ENCODE measurements at places on chromosomes 12 and 14.
A peak's percentile ranks its signal among the peaks of the same experiment; 100 is the strongest.

GRCh38 chr14:50775357-50775756 lies 55.6 kb downstream of the NIN start:
- no peak for DNase-seq

DNA sequence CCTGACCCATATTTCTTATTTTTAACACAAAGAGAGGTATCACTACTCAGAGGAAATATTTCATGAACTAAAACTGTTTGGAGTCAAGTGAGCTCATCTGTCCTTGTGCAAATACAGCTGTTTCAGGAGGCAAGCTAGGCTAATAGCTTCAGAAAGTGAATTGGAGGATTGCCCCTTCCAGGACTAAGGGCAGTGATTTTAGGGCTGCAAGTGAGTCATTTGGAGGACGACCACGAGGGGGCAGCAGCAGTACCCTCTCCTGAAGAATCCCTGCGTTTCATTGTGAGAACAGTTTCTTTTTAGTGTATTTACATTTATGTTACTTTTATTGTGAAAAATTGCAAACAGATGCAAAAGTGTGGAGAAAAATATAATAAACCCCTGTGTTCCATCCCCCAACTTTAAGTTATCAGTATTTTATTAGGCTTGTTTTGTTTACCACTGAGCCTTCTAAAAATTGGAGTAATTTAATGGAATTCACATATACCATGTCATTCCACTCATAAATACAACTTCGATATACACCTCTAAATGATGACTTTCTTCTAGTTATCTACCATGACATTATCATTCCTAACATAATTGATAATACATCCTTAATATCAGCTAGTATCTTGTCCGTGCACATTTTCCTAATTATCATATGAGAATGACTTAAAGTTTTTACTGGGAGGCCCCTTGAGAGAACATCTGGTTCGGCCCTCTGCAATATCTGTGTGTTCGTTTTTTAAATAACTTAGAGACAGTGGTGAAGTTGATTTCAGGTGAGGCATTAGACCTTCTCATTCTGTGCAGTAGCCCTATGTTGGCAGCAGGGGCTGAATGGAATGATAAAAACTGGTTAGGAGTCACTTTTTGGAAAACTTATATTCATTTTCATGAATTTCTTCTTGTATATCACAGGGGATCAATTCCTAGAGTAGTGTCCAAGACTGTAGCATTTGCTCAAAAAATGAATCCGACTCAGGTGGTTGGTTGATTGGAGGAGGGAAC lies 13.7 kb downstream of the FOXJ2 start:
- peak; percentile 84 for DNase-seq

DNA sequence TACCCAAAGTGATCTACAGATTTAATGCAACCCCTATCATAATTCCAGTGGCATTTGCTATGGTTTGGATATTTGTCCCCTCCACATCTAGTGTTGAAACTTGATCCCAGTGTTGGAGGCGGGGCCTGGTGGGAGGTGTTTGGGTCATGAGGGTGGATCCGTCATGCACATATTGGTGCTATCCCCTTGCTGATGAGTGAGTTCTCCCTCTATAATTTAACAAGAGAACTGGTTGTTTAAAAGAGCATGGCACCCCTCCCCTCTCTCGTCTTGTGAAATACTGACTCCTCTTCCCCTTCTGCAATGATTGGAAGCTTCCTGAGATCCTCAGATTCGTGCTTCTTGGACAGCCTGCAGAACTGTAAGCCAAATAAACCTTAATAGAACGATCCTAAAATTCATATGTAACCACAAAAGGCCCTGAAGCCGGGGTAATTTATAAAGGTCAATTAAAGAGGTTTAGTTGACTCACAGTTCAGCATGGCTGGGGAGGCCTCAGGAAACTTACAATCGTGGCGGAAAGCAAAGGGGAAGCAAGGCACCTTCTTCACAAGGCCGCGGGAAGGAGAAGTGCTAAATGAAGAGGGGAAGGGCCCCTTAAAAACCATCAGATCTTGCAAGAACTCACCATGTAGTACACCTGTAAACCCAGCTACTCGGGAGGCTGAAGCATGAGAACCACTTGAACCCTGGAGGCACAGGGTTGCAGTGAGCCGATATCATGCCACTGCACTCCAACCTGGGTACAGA lies 41.2 kb downstream of the SLC39A9 start:
- DNase-seq, result no peak

DNA sequence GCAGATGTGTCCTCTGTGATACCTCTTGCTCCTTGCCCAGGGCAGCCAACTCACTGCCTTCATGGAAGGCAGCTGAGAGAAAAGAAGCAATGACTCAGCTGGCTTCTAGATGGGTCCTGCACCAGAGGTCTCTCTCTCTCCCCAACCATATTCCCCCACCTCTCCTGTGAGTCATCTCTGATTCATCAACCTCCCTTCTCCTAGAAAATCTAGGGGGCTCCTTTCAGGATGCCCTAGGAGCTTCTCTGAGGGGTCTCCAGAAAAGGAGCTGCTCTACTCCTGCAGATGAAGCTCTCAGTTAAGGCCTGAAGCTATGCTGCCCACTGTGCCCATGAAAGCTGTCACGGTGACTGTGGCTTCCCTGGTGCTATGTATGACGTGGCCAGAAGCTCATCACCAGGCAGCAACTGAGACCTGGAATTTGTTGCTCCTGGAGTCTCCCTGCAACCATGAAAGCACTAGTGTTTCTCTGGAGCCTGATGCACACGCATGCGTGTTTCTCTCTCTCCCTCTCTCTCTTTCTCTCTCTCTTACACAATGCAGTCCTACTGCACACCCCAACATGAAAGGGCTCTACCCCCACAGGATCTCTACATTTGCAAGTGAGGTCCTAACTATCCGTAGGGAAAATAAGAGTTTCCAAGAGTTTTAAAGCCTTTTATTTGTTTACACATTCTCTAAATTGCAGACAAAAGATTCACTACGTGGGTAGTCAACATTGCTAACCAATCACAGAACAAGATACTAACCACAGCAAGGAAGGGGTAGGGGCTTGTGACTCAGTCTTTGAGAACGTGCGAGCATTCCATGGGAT lies 285.3 kb downstream of the DPF3 start:
- no peak for DNase-seq

- no peak for DNase-seq
Measured at GRCh38 chr14:31024577-31025366, 677 bp upstream of the AP4S1 start.

DNA sequence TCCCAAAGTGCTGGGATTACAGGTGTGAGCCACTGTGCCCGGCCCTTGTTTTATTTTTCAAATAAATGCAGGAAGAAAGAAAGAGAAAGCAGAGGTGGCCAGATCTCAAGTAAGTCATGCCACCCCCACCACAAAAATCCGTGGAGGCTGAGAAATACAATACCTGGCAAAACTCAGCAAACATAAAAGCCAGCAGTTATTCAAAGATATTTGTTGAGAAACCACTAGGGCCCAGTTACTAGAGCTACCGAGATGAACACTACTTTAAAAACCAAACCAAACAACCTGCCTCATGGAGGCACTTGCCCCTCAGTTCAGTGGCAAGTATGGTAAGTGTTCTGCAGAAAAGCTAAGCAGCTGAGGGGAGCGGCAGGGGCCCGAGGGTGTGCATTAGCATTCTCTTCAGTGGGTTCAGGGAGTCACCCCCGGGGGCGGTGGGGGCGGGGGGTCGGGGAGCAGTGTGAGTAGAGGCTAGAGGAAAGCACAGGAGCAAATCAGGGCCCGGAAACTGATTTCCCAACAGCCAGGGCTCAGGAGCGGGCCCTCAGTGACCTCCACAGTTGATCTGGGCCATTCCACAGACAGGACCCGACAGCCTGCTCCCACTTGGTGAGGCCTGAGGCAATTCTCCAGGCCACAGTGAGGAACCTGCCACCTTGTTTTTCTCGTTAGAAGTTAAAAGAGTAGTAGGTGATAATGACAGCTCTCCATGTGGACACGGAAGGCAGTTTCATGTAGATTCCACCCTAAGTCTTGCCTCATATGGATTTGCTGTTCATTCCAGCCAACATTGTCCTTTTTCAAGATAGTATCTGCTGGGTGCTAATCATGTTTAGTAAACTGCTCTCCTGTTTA lies 8.6 kb downstream of the EVL start:
- no peak for DNase-seq

GRCh38 chr14:22213120-22213519 lies 375.9 kb downstream of the DAD1 start:
- no peak for DNase-seq

DNA sequence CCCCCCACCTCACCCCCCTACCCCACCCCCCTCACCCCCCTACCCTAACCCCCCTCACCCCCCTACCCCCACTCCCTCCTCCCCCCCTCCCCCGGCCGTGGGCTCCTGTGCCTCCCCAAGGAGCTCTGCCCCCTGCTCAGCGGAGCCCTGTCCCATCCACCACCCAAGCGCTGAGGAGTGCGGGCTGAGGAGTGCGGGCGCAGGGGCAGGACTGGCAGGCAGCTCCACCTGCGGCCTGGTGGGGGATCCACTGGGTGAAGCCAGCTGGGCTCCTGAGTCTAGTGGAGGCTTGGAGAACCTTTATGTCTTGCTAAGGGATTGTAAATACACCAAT lies 2.3 kb upstream of the JPH4 start:
- DNase-seq, result no peak

GRCh38 chr12:66189889-66190288 lies 875 bp downstream of the IRAK3 start:
- no peak for DNase-seq

DNA sequence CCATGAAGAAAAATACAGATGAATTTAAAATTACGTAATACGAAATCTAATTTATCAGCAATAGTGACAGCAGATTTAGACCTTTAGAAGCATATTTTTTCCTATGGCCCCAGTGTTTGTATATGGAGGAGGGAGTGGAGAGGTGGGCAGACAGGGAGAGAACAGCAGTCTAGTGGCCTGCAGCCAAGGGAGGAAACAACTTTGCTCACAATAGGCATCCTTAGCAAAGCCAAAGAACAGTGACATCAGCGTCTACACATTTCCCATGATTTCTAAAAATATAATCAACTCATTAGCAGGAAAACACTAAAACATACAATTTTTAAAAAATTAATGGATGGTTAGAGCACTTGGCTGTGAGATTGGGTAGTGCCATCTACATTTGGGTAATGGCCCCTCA lies 622.6 kb upstream of the ATP2B1 start:
- DNase-seq, result no peak

Data from body of pancreas (tissue), 4 donors.